ENCODE measurements at places on chromosomes 6 and 20.

GRCh38 chr20:37896932-37897548 lies 5.9 kb upstream of the VSTM2L start:
- DNase-seq = no peak

DNA sequence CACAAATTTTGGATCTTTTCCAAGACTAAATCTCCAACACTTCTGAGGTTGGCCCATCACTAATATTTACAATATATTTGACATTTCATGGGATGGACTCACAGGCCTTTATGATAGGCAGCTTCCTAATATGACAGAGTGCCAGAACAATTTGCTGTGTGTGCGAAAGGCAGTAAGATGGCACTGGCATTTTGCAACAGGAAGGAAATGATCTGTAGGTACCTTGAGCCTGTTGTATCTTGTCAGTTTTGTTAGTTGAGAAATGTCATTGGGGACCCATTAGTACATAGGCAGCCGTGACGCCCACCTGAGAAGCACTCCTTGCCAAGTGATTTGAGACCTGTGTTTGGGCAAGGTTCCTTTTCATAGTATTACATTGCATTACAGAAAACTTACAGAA lies 153.4 kb upstream of the HEY2 start:
- DNase-seq = no peak

DNA sequence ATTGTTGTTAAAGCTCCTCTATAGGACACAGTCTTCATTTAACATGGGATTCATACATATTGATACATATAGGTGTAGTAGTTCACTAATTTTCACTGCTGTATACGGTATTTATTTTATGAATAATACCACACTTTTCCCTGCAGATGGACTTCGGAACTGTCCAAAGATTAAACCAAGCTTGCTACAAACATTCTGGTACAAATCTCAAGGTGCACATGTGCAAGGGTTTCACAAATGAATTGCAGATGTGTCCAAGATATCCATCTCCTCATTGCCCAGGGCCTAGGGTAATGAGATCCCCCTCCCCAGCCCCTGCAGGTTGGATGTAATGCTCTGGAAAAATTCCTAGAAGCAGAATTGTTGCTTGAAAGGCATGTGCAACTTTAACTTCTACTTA lies 31.4 kb downstream of the DTNBP1 start:
- no peak for DNase-seq

GRCh38 chr20:53176134-53176533 lies 204.0 kb downstream of the TSHZ2 start:
- DNase-seq = no peak

DNA sequence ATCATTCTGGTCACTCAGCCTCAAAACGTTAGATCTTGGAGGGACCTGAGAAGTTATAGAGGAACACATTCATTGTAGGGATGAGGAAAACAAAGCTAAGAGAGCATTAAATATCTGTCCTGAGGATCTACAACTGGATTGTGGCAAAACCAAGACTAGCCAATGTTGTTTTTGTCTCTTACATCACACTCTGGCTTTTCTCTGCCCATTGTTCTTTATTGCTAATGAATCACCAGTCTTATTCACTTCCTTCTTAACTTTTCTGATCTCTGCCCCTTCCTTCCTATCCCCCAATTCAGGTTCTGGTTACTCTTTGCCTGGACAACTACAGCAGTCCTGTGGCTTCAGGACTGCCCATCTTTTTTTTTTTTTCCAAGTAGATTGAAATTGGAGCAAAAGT lies 57.0 kb upstream of the PREP start:
- no peak for DNase-seq

DNA sequence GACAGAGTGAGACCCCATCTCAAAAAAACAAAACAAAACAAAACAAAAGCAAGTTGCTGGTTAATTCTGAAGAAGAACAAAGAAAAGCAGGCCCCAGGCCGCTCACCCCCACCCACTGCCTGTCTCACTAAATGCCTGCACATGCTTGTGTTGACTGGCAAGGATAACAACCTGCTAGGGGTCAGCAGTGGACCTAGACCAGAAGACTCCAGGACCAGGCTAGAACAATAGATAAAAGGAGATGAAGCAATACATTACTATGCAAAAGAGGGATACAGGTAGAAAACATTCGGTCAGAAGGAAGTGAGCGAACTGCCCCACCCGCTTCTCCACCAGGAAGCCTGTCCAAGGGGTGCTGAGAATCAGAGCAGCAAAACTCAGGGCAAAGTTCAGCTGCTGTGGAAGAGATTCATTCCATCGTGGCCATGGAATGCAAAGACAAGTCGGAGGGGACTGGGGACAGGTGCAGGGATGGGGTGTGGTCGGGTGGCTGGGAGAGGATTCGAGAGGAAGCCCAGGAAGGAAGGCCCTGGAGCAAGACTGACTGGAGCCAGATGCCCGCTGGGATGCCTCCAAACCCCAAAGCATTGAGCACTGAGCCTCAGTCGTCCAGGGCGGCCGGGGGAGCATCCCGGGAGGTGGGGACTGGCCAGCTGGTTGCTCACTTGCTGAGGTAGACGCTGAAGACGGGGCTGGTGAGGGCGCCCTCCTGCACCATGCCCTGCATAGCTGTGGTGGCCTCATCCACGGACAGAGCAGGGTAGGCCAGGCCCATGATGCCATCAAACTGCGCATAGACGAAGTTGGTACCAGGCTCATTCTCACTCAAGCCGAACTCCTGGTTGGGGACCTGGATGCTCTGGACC lies 5.3 kb downstream of the PGC start:
- no peak for DNase-seq

- DNase-seq = no peak
Observed at GRCh38 chr6:80522576-80522975, 416.1 kb downstream of the BCKDHB start.

DNA sequence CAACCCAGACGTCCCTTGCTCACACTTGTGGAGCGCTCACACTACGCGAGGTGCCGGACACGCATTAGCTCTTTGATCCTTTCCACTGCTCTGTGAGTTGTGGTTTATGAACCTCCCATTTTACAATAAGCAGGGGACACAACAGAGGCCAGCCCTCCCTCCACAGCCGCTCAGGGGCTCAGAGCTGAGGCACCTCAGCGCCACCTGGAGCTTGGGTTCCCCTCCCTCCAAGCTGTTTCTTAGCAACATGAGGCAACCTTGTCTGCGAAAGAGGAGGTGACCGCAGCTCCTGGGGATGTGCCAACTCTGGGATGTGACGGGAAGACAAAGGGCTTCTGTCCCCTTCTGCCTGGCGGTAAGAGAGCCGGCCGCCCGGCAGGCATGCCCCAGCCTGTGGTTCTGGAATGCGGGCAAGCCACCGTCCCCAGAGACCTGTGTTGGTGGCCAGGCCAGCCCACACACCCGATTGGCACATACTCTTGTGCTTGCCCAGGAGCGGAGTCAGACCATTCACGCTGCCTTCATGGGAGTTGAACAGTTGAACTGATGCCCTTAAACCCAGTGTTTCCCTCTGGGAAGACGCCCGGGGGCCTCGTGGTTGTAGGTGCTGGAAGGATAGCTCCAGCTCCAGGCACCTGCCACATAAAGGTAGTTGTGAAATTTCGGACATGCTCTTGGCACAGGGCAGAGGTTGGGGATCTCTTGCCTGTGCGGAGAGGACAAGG lies 44.5 kb downstream of the RBM38 start:
- peak; percentile 41 for DNase-seq

DNA sequence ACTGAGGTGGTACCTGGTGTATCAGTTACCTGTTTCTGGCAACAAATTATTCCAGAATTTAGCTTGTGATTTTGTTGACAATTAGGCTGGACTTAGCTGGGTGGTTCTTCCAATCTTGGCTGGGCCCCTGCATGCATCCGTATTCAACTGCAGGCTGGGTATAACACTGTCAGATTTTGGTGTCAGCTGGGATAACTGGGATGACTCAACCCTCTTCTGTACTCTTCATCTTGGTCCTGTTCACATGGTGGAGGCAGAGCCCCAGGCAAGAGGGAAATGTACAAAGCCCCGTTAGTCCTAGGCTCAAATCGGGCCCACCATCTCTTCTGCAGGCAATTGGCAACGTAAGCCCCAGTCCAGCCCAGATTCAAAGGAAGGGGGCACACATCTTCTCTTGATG lies 89.2 kb downstream of the PHACTR3 start:
- no peak for DNase-seq

- DNase-seq = no peak
Observed at GRCh38 chr20:55456316-55456940, 548.9 kb downstream of the CBLN4 start.

DNA sequence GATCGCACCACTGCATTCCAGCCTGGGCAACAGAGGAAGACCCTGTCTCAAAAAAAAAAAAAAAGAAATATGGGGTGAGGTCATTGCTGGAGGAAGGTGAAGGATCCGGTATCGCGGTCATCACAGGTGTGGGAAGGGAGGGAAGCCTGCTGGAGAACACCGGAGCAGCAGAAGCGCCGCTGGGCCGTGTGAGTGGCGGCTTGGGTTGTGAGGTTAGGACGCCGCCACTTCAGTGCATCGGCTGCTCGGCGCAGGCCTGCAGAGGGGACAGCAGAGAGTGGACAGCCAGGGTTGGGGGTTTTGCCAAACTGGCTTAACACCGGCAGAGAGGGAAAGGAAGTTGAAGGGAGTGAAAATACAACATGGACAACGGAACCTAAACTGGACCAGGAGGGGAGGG lies 5.4 kb downstream of the TLDC2 start:
- no peak for DNase-seq

- DNase-seq = no peak
Observed at GRCh38 chr6:16253399-16254144, 15.2 kb downstream of the GMPR start.

- DNase-seq = peak; percentile 96
Observed at GRCh38 chr6:42021847-42022754, 28.2 kb upstream of the TAF8 start.

DNA sequence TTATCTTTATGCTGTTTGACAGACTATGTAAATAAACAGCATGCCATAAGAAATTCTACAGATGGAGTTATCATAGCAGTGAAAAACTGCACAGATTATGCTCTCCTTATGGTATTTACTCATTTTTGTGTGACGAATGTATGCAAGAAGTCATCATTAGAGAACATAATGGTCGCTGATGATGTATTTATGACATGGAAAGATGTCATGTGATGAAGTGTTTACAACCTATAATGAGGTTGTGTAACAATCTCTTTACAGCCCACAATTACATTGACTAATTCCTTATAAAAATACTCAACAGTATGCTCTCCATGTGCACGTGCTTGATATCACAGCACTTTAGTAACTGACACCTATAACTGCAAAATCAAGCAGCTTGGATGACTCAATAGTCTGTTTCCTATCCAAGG lies 192.4 kb downstream of the BMP2 start:
- DNase-seq = no peak

DNA sequence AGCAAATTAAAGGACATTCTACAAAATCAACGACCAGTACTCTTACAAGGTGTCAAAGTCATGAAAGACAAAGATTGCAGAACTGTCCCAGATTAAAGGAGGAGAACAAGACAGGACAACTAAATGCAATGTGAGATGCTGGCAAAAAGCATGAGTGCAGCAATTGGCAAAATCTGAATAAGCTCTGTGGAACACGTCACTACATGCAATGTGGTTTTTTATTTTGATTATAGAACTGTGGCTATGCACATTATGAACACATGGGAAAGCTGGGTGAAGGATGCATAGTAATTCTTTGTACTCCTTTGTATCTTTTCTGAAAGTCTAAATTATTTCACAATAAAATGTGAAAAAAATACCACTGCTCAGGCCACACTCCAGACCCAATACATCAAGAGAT lies 509.4 kb downstream of the KIF16B start:
- DNase-seq = no peak

GRCh38 chr6:45741437-45742171 lies 274.1 kb downstream of the CLIC5 start:
- DNase-seq = no peak

GRCh38 chr6:157928428-157928827 lies 53.2 kb upstream of the SYNJ2 start:
- no peak for DNase-seq

- no peak for DNase-seq
Observed at GRCh38 chr6:37761554-37762271, 57.8 kb upstream of the ZFAND3 start.

- no peak for DNase-seq
Observed at GRCh38 chr6:31784098-31784925, 7.2 kb upstream of the VWA7 start.

DNA sequence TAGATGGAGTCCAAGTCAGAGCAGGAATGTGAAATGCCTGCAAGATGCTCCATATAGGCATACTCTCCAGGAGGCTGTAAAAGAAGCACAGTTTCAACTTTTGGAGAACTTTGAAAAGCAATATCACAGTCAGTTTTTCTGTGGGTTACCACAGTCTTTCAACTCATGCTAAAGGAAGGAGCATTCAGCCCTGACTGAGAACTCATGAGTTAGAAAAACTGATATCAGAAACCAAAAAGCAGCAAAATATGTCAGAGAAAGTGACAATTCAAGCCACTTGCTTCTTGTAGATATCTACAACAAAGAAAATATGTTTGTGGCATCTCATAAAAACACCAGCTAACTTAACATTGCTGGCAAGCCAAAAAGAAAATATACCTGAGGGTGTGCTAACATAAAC lies 36.1 kb upstream of the PTCHD4 start:
- DNase-seq = no peak

DNA sequence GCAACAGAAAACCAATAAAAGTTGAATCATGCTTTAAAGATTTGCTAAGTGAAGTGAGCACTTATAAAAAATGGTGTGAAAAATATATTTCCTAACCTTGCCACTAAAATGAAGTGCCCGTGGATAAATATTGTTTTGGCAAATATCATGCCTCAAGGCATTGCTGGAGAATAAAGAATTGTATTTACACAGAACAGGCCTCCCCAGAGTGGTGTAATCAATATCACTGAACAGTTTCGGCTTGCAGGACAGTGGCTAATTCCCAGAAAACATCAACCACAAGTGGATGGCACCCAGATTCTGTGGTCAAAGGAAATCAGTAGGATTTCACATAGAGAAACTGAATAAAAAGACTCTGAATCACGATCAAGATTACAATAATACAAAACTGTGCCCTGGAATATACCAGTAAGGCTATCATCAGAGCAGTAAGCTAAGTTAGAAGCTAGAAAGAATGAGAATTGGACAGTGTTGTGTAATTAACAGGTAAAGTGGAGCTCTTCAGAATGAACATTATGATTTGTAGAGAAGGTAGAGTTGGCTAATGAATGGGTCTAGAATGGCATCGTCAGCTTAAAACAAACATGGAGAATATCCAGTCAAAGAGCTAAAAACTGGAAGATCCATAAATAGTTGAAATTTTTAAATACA lies 1026.9 kb upstream of the ADGRB3 start:
- no peak for DNase-seq

- no peak for DNase-seq
Observed at GRCh38 chr20:51634257-51634656, 91.7 kb upstream of the NFATC2 start.

GRCh38 chr6:54916858-54917257 lies 70.3 kb downstream of the FAM83B start:
- no peak for DNase-seq

- DNase-seq = no peak
Observed at GRCh38 chr6:36566418-36566905, 19.2 kb upstream of the STK38 start.

GRCh38 chr6:170292407-170293158 lies 1.7 kb upstream of the DLL1 start:
- DNase-seq = no peak

All from DND-41 (cell line).